ENCODE measurements at places on chromosomes 12 and 14.

DNA sequence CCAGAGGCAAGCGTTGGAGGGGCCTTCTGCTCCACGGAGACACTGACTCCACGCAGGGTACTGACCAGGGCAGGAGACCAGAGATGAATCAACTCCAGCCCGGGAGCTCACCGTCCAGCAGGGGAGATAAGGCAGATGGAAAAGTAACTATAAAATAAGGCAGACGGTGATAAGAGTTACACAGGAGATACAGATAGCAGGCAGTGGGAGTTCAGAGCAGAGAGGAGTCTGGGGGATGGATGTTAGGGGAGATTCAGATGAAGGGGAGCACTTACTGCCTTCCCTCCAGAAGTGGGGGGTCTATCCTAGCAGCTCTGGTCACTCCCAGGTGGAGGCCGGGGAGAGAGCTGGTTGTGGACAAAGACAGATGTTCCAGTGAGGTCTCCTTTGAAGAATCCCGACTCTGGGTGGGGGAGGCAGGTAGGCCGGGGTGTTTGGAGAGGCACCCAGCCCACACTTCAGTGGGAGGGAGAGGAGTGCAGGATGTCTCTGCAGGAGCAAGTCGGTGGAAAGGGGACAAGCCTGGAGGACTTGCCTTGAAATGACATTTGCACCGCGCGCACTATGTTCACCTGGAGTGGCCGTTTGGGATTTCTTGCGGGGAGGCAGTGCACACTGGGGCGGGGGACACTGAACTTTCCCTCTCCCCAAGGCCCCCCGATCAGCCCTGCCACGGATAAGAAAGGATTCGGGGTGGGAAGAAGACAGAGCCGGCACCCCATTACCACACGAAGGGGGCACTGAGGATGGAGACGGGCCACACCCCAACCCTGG, 1.2 kb downstream of the PITPNM2 start:
- DNase-seq = no peak

- DNase-seq = no peak
These were observed 190.8 kb downstream of the NUAK1 start for GRCh38 chr12:105947906-105948305.

DNA sequence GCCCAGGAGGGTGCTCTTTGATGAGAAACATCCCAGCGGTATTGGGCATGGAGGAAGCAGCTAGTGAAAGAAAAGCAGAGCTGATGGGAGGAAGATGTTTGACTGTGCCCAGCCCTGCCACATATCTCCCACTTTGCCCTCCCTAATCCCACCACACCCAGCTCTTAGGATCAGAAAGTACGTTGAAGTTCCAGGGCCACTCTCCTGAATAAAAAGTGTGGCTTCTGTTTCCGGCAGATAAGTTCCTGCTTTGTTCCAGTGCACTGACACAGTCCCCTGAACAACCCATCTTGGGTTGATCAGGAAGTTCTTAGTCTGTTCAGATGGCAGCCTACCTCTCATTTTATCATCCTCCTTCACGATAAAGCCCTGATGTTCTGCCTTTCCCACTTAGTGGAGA, 16.5 kb downstream of the TPCN1 start:
- DNase-seq = no peak

GRCh38 chr14:89394972-89395371, 22.1 kb downstream of the FOXN3 start:
- DNase-seq = no peak

GRCh38 chr12:39105111-39105510, 199.7 kb upstream of the CPNE8 start:
- no peak for DNase-seq

DNA sequence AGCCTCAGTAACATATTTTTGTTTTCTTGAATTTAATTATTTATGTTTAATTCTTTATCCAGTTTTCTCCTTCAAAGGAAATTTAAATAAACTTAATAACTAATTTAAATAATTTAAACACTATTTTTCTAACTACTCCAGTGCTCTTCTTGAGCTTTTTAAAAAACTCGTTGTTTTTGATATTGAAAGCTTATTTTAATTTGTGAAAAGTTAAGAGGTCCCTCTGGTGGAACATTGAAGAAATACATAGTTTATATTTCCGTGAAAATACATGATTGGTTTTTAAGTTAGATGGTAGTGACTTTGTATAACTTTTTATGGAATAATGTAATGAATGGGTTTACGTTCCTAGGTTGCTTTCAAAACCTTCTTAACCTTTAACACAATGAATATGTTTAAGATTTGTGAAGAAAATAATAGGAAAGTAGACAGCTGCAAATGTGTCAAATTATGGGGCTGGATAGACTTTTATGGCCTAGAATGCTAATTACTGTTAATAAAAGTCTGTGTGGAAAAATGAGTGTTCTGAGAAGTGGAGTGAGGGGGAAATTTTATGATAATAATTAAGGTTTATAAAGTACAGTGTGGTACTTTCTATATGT, 45.9 kb upstream of the MSRB3 start:
- no peak for DNase-seq

- no peak for DNase-seq
These were observed 342.6 kb upstream of the E2F7 start for GRCh38 chr12:77407931-77408330.

- no peak for DNase-seq
These were observed 6.0 kb downstream of the KRT2 start for GRCh38 chr12:52645982-52646381.

DNA sequence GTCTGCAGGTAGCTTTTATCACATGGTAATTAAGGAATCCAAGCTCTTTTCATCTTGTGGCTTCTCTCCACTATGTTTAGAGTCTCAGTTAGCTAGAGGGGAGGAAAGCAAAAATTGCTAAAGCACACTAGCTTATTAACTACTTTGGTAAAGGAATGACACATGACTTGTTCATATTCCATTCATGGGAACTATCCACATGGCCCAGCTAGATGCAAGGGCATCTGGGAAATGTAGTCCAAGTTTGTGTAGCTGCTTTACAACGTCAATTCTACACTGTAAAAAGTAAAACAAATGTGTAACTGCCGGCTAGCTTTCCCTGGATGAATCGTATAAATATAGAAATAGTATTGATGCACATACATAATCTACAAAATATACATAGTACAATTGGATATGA, 244.5 kb upstream of the LRFN5 start:
- no peak for DNase-seq

DNA sequence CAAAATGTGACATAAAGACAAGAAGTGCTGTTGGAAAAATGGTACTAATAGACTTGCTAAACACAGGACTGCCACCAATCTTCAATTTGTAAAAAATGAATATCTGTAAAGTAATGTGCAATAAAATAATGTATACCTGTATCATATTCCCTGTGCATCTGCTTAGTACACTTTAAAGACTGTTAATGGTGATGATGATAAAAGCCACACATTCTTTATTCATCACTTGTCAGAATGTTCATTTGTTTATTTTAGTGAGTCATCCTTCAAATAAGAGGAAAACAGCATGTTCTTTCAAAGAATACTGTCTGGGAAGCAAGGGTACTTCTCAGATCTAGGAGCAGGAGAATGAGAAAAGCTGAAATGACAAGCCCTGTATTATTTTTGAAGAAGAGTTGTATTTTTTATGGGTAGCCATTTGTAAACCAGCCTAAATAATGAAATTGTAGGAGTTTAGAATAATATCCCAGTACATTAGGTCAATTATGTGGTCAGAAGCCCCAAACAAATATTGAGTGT, 78.3 kb upstream of the PSMA6 start:
- no peak for DNase-seq

- DNase-seq = no peak
These were observed 23.2 kb downstream of the P2RX4 start for GRCh38 chr12:121232977-121233627.

- DNase-seq = no peak
These were observed 25.4 kb upstream of the HDAC7 start for GRCh38 chr12:47845081-47845480.

DNA sequence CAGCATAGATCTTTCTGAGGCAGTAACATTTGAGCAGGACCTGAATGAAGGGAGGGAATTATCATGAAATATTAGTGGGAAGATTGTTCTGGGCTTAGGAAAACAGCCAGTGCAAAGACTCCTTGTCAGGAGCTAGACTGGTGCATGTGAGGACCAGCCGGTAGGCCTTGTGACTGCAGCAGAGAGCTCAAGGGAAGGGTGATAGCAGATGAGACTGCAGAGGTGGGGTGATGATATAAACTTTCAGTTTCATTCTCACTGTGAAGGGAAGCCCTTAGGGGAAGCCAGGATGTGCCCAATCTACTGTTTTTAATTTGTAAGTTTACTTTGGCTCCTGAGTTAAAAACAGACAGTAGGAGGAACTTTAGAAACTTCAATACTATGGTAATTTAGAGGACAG, 12.4 kb downstream of the IL22 start:
- DNase-seq = no peak

- no peak for DNase-seq
These were observed 32.6 kb downstream of the P2RX7 start for GRCh38 chr12:121165316-121165715.

DNA sequence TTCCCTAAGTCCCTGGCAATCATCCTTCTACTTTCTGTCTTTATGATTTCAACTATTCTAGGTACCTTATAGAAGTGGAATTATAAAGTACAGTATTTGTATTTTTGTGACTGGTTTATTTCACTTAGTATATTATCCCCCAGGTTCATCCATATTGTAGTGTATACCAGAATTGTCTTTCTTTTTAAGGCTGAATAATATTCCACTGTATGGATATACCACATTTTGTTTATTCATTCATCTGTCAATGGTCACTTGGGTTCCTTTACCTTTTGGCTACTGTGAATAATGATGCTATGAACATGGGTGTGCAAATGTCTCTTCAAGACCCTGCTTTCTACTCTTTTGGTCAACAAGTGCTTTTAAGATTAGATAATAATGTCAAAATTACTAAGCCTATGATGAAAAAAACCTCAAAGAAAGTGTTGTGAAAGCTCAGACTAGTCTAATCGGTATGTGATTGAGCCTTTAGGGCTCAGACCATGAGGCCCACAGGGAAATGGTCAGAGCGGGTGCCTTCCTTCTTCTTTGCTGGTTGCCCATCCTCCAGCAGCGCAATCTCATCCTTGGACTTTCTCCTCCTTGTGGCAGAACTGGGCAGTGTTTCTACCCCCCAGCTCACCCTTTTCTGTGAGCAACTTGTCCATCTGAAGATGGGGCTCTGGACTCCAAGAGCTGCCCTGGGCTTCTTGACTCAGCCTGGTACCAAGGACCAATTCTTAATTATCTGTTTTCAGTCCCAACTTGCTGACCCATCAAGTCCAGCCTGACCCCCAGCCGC, 105.4 kb downstream of the TTC8 start:
- no peak for DNase-seq

DNA sequence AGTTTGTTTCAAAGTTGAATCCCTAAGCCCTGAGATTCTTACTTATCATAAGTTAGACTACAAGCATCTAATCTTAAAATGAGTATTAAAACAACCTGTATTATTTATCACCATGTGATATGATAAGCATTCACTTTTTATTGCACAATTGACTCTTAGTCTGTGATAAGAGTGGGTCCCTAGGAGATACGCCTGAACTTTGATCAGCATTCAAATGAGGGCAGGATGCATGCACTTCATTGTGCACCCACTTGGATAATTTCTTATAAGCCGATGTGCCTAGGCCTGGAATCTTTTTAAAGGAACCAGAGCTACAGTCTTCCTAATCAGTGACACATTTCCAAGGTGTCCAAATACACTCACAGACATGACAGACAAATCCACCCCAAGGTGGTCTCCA, 31.4 kb upstream of the SPTLC2 start:
- DNase-seq = no peak

DNA sequence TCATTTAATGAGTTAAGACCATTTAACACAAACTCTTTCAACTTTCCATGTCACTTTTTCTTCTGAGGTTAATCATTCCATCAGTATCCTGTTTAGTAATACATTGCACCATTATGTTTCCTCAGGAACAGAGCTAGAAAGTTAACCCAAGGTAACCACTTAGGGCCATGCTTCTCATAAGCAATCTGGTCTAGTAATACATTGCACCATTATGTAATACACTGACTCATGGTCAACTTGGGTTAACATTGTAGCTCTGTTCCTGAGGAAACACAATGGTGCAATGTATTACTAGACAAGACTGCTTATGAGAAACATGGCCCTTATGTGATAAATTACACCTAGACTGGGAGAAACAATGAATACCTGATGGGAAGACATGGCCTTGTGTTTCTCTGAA, 21.7 kb downstream of the ERH start:
- DNase-seq = no peak

DNA sequence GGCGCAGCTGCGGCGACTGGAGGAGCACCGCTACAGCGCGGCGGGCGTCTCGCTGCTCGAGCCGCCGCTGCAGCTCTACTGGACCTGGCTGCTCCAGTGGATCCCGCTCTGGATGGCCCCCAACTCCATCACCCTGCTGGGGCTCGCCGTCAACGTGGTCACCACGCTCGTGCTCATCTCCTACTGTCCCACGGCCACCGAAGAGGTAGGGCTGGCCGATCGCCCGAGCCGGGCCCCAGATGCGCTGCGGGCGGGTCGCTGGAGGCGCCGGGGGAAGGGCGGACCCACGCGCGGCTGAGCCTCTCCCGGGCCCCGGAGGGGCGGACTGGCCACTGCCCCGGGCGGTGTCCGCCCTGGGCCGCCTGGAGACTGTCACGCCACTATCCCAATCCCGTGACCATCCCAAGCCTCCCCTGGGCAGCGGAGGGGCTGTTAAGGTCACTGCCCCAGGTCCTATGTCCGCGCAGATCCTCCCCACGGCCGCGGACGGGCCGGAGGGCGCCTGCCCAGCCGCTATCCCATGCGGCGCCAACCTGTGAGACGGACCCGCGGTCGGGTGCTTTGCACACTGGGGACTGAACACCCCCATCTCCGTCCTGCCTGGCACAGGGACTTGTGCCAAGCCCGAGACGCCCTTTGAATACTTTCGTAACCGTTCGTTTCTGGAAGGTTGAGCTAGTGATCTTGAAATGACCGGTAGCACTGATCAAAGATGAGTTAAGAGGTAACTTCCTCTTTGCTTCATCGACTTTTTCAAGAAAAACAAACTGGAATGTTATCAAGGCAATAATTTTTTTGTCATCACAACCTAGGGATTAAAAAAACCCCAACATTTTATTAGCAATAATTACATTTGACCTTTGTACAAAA, 725 bp downstream of the CHPT1 start:
- DNase-seq = peak; percentile 57

GRCh38 chr14:44995196-44995595, 33.2 kb downstream of the TOGARAM1 start:
- no peak for DNase-seq

DNA sequence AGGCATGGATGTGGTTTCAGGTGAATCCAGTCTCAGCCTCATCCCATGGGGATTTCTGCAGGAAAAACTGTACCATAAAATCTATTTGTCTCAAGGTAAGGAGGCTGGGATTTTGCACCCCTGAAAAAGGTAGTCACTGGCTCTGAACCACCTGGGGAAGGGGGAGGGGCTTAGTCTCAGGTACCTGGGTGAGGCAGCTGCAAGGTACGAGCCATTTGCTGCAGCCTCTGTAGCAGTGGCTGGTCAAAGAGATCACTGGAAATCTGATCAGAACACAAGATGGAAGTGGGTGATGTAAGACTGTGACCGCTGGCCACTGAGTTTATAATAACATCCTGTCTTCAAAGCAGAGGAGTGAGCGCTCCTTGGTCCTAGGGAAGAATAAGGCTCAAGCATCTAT, 209.9 kb upstream of the NOS1 start:
- no peak for DNase-seq

- DNase-seq = no peak
These were observed 24.3 kb upstream of the PCNX1 start for GRCh38 chr14:70882776-70883492.

GRCh38 chr12:51536159-51536558, 54.9 kb upstream of the SCN8A start:
- DNase-seq = no peak

- no peak for DNase-seq
These were observed 75.5 kb downstream of the ACADS start for GRCh38 chr12:120801146-120801545.
